ENCODE measurements at places on chromosomes 12 and 14.
A peak's percentile ranks its signal among the peaks of the same experiment; 100 is the strongest.

GRCh38 chr12:47343684-47344567 is 264.2 kb upstream of the AMIGO2 start:
- DNase-seq: no peak

DNA sequence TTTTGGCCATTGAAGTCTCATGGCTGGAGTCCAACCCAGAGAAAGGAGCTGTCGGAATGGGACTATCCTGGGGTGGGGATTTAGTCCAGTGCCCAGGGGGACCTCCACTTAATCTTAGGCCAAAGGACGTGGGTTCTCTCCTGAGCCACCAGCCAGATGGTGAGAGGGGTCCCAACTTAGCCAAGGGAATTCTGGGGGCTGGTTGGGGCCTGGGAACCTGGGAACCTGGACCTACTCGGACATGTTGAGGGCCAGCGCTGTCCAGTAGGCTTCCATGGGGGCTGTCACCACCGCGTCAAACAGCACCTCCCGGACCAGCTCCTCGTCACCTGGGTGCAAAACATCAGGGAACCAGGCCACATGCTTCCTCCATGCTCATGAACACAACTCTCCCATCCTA is 33.4 kb downstream of the LRTM2 start:
- no peak for DNase-seq

DNA sequence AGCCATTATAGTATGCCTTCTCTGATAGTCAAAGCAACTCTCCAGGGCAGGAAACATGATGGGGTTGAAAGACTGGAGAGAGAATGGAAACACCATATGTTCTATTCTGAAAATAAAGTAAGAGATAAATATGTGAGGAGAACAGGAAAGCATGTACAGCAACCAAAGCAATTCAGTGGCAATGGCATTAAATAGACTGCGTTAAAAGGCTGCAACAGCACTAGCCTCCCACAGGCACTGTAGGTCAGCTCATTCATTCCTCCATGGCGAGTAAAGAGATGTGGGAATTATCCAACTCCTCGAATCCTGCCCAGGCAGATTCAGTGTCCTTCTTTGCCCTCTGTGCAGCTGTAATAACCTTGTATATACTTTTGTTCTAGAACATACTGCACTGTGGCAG is 43.8 kb downstream of the ANO6 start:
- no peak for DNase-seq

DNA sequence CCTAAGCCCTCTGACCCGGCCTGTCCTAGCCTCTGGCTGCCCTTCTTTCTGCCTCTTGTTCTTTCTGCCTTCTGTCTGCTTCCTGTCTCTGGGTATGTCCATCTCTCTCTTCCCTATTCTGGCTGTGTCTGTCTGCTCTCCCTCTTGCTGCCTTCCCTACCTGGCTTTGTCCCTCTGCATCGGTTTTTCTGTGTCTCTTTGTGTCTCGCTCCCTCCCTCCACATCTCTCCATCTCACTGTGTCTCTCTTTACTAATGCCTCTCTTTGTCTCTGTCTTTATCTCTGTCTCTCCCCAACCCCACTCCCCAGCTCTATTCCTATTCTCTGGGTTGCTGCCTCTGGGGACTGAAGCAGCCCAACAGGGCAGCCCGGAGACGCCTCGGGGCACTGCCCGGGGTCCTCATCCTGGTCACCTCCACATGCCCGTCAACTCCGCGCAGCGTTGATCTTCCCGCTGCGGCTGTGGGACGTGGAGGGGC is 10.1 kb downstream of the SHMT2 start:
- no peak for DNase-seq

- DNase-seq: no peak
These were observed 50.1 kb downstream of the PHLDA1 start for GRCh38 chr12:75981247-75982168.

- DNase-seq: no peak
These were observed 366.6 kb downstream of the NELL2 start for GRCh38 chr12:44509471-44509870.

DNA sequence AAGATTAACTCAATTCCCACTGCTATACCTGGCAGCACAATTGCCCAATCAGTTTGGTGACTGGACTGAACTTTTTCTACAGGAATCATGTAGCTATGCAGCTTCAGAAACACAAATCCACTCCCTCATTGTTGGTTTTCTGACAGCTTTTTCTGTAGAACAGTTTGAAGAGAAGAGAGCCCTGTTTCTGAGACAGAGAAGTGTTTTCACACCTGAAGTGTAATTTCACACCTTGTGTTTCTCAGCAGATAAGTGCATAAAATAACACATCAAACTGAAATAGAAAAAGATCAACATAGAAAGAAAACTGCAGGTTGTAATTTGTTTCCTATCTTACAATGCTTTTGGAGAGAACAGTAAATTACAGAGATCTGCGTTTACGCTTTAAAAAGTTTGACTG is 335.6 kb downstream of the SNAPC1 start:
- DNase-seq: no peak

DNA sequence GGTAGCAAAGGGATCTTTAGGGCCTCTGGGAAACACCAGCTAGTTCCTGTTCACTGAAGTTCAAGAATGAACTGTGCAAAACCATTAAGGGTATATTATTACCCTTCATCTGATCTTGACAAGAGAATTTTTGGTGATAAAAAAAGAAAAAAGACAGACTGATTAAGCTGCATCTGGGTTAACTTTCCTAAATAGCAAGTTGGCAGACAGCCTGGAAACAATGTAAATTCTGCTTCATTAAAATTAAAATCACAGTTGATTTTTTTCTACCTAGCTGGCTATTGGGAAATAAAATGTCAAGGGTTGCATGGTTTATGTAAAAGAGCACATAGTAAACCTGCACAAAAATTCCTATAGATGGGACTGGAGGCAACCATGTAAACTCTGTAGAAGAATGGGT is 126.6 kb upstream of the PRKD1 start:
- no peak for DNase-seq

DNA sequence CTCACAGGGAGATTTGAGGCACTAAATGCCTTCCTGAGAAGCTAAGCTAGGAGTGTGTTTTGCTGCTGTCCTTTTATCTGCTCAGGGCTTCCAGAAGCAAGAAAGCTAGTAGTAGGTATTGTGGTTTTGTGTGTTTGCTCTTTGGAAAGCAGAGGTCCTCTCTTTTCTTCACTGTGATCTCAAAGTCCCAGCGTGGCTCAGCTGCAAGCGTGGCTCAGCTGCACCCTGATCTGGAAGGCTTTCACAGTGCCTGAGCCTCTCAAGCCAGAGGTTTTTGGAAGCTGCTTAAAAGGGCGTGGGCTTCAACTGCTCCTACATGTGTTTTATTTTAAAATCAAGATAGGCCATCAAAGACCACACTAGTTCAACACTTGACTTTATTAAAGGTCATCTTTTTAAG is 337.4 kb upstream of the RGS6 start:
- DNase-seq: no peak

DNA sequence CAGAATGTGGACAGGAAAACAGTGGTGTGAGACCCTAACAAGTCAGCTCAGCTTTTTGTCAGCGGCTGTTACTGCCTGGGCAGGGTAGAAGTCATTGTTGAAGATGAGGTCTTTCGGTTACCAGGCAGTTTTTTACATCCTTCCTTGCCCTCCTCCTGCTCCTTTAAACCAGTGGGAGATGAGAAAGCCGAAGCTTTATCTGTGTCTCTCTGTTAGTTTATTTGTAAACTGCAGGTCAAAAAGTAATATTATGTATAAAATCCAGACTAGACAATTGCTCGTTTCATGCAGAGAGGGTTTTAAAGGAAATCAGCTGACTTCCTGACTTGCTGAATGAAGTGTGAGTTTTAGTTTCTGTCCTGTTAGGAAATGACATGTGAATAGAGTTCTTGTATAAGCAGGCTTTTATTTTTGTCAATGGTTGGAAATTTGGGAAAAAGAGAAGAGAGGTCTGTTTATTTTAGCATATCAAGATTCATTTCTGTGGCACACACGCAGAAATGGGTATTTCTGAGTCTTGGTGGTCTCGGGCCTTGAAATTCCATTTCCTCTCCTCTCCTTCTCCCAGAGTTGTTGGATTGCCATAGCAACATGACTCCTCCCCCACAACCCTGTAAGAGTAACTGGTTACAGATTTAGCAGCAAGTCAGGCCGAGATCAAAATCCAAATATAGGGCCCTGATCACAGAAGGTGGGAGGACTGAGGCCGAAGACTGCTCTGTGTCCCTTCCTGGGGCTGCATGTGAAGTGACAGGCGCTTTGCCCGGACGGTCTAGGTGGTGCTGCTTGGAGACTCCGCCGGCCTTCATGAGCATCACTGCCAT is 60.8 kb downstream of the SAMD4A start:
- peak; percentile 12 for DNase-seq

GRCh38 chr12:85603556-85603955 is 232.7 kb downstream of the RASSF9 start:
- DNase-seq: no peak

GRCh38 chr12:121468499-121468801 is 68.5 kb downstream of the RNF34 start:
- no peak for DNase-seq

DNA sequence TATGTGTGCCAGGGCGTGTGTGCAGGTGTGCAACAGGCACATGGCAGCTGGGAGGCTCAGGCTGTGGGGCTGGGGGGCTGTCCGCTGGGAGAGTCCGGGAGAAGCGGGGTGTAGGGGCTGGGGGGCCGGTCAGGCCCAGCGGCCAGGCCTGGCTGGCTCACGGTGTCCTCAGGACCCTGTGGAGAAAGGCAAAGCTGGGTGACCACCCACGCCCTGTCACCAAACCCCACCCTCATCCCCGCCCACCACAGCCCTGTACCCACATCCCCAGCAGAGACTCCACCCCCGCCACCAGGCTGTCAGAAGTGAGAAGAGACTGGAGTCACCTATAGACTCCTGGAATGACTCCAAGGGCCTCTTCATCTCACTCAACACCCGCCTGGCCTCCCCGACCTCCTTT is 85.3 kb downstream of the SCARB1 start:
- DNase-seq: no peak

DNA sequence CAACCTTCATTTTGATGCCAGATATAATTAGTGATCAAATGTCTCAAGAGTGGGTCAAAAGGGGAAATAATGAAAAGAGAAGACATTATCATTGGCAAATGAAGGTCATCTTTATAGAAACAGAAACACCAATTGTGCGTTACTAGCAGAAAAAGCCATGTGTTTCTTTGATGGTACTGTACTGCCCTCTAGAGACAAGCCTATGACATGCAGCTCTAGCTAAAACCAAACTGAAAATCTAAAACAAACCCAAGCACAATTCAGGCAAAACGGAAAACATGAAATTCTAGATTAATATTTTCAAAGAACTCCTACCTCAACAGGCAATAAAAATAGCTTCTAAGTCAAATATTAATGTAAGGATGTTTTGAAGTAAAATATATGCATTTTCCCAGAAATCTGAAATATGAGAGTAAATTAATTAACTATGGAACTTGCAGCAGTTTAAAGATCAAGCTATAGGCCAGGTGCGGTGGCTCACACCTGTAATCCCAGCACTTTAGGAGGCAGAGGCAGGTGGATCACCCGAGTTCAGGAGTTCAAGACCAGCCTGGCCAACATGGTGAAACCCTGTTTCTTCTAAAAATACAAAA is 115.4 kb downstream of the KLHL28 start:
- no peak for DNase-seq
